Pulmonary artery endothelial cell (primary cell): ENCODE measurements at places on chromosomes 5 and 9. TPM values are rescaled to one million over a fixed set of nuclear protein-coding genes. Genes with fewer than 3 reads are reported as not detected.

The RNF208 gene
- 0.07 and 0.33 TPM in 2 replicates for total RNA-seq

The BAAT gene
- under 0.01 TPM in 1 of 2 replicates, not detected in the other for total RNA-seq

The SLC36A2 gene
- not detected in 2 replicates for total RNA-seq

The ROR2 gene
- not detected in 2 replicates for total RNA-seq

The KCTD16 gene
- total RNA-seq, result 0.07 and 0.13 TPM in 2 replicates

The SMC5 gene
- total RNA-seq, result 21.3 and 24.3 TPM in 2 replicates

The PTGS1 gene
- total RNA-seq, result 14.4 and 28.7 TPM in 2 replicates

The RAB14 gene
- total RNA-seq, result 36.3 and 39.3 TPM in 2 replicates

The FAM221B gene
- not detected in 2 replicates for total RNA-seq

The EFNA5 gene
- total RNA-seq, result 15.0 and 16.7 TPM in 2 replicates

The HACD4 gene
- 0.99 and 1.6 TPM in 2 replicates for total RNA-seq

The TRIM36 gene
- 0.26 and 0.74 TPM in 2 replicates for total RNA-seq

The SH3TC2 gene
- total RNA-seq, result 2.5 and 5.5 TPM in 2 replicates

The NKD2 gene
- total RNA-seq, result 0.13 TPM in 1 of 2 replicates, not detected in the other

The THBS4 gene
- total RNA-seq, result under 0.01 TPM in 1 of 2 replicates, not detected in the other

The PKN3 gene
- 20.6 and 22.1 TPM in 2 replicates for total RNA-seq

The FCN2 gene
- total RNA-seq, result not detected in 2 replicates

The GPR150 gene
- 0.20 and 0.32 TPM in 2 replicates for total RNA-seq

The TSSK1B gene
- total RNA-seq, result not detected in 2 replicates

The SAXO1 gene
- under 0.01 TPM in 1 of 2 replicates, not detected in the other for total RNA-seq

The SLCO6A1 gene
- total RNA-seq, result not detected in 2 replicates

The OR1J2 gene
- not detected in 2 replicates for total RNA-seq

The SOX30 gene
- total RNA-seq, result not detected in 2 replicates

The PIP5K1B gene
- total RNA-seq, result 0.04 and 0.13 TPM in 2 replicates

The TMEM174 gene
- total RNA-seq, result 0.07 TPM in 1 of 2 replicates, not detected in the other

The F2RL2 gene
- total RNA-seq, result 0.66 and 1.8 TPM in 2 replicates

The DPYSL3 gene
- 138 and 161 TPM in 2 replicates for total RNA-seq

The NMUR2 gene
- not detected in 2 replicates for total RNA-seq

The SPINK5 gene
- total RNA-seq, result 0.26 TPM in 1 of 2 replicates, not detected in the other

The CRB2 gene
- not detected in 2 replicates for total RNA-seq

The IL3 gene
- not detected in 2 replicates for total RNA-seq

The CDO1 gene
- 5.5 and 6.3 TPM in 2 replicates for total RNA-seq

The GPX8 gene
- total RNA-seq, result 46.2 and 66.8 TPM in 2 replicates

The SPOCK1 gene
- 70.3 and 324 TPM in 2 replicates for total RNA-seq

The FAM169A gene
- 0.13 and 0.71 TPM in 2 replicates for total RNA-seq

The PAEP gene
- not detected in 2 replicates for total RNA-seq

The SPINK7 gene
- total RNA-seq, result not detected in 2 replicates
